ELR (cell line): ENCODE measurements at places on chromosomes 7 and 10.

- DNase-seq = no peak
Observed at GRCh38 chr7:155560982-155561686, 14.8 kb upstream of the CNPY1 start.

GRCh38 chr7:30471205-30471604 is 7.4 kb downstream of the NOD1 start:
- no peak for DNase-seq

- no peak for DNase-seq
Observed at GRCh38 chr7:159118623-159119022, 26.0 kb downstream of the VIPR2 start.

DNA sequence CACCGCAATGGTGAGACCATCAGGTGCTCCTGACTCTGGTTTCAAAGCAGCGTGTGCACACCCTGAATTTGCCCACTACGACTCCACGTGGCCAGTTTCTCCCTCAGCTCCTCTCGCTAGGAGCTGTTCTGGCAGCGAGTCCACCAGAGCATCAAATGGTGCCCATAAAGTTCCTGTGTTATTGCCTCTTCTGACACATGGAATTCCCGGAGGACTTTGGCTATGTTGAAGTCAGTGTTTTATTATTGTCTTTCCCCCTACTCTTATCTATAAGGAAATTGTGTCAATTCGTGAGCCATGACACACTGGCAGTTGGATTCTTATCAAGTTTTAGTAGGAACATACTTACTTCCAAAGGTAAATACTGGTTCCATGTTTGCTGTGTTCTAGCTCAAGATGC is 53.9 kb upstream of the NPVF start:
- DNase-seq = no peak

GRCh38 chr7:155788616-155789000 is 23.7 kb downstream of the SHH start:
- DNase-seq = no peak

DNA sequence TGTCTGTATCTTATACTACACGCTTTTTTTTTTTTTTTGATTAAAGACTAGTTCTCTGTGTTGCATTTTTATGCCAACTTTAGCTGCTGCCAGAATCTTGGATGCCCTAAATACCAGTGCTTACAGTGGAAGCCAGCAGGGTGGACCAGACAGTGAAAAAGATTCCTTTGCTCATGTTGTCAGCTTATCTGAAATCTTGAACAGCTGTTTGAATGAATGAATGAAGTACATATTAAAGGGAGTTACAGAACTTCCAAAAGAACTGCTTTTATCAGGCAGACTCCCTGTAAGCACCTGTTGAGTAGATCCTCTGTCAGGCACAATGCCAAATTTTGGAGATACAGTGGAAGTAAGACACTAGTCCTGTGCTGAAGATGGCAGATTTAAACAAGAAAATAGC is 184.9 kb downstream of the PPP1R9A start:
- DNase-seq = no peak

- DNase-seq = peak; percentile 84
Observed at GRCh38 chr7:4700577-4701235, 18.6 kb downstream of the FOXK1 start.

DNA sequence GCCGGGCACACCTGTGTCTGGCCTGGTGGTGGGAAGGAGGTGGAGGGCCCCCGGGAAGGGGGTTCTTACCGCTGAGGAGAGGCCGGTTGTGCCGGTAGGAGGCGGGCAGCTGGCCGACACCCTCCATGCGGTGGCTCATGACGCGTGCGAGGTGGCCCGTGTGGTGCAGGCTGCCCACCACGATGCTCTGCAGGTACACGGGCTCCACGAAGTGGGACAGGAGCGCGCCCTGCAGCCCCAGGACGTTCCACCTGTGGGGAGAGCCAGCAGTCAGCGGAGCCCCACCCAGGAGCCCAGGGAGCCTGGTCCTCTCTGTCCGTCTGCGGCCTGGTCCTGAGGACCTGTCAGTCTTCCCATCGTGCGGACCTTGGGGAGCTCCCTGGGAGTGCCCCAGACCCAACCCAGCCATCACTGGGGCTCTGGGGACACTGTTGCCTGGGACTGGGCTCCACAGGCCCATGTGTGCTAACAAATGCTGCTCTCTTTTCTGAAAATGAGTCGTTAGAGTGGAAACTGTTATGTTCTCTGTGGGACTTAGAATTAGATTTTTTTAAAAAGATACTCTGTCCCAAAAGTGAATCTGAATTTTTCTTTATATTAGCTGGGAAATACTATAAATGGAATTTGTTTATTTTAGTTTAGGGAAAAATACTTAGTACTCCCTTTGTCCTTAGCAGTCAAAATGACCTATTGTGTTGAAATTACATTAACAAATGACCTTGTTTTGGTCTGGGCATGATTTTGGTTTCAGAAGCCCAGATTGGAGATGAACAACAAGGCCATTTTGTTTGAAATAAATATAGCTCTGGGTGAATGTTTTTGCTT is 143.9 kb downstream of the WDR37 start:
- no peak for DNase-seq

- no peak for DNase-seq
Observed at GRCh38 chr10:44832595-44833390, 78.3 kb upstream of the TMEM72 start.

GRCh38 chr7:121516821-121517220 is 120.7 kb upstream of the FAM3C start:
- no peak for DNase-seq

DNA sequence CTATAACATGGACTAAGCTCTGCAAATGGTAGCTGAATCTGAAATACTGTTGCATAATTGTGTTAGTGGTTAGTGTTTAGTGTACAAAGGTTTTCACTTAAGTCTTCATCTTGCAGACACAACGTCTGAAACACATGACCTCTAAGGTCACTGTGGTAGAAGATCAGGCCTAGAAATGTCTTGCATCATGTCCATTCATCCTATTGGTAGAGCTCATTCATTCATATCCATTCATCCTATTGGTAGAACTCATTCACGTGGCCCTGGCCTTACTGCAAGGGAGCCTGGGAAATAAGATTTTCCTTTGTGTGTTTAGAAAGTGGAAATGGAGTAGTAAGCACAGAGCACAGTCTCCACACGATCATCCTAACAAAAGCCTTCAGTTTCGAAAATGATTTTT is 485.8 kb downstream of the PLXNA4 start:
- no peak for DNase-seq

- DNase-seq = no peak
Observed at GRCh38 chr10:78218798-78219490, 185.3 kb downstream of the RPS24 start.

DNA sequence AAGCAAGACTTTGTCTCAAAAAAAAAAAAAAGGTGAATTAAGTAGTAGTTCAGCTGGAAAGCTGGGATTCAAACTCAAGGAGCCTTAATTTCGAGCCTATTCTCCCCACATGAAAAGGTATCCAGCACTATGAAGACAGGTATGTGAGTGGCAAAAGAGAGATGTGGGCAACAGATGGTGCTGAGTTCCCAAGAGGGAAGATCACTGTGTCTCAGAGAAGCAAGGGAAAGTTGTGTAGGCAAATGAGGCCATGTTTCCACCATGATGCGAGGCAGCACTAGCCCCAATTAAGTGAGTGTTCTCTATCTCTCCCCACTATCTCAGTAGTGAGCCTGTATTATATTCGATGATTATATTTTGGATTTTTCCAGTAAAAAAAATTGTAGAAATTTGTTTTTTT is 19.8 kb upstream of the ST7 start:
- no peak for DNase-seq

GRCh38 chr10:37520488-37520887 is 336.9 kb downstream of the ZNF248 start:
- DNase-seq = no peak
